Adrenal gland (tissue), 19 donors: ENCODE measurements at places on chromosomes 2 and 18. TPM values are rescaled to one million over a fixed set of nuclear protein-coding genes. Genes with fewer than 3 reads are reported as not detected.

DNA sequence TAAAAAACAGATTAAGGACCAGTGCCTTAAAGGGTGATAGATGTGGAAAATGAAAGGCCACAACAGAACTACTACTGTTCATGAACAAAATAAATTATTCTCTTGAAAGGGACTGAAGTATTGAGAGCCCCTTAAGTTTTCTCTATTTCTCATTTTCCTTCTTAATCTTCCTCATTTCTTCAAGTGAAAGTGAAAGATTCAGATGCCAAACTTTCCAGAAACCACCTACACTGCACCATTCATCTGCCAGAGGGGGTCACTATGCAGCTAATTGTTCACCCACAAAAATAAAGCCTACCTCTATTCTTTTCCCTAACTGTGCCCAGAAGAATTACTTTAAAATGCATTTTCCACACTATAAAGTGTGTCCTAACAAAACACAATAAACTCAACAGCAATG lies 140.1 kb downstream of the NR4A2 start:
- H3K4me1 ChIP-seq: no peaks in the 10 kb centered on the region
- H3K36me3 ChIP-seq: no peaks in the 10 kb centered on the region
- H3K27me3 ChIP-seq: no peaks in the 10 kb centered on the region
- no peak for DNase-seq
- H3K27ac ChIP-seq: no peak overlapping the region
- no peak overlapping the region for H3K4me3 ChIP-seq

DNA sequence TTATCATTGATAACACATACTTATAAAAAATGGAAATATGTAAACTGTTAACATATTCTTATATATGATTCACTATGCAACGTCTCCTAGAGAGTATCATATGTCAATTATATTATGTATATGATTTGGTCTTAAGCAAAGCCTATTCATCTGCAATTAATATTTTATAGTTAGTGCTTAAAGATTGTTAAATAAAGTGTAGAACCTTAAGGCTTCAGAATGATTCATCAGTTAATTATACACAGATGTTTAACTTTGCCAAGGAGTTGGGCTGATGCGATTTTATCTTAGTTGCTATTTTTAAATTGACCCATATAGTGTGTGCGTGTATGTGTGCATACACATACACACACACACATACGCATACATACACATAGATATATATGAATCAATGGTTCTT lies 323.1 kb downstream of the RBM43 start:
- DNase-seq: no peak
- no peaks in the 10 kb centered on the region for H3K36me3 ChIP-seq
- no peak overlapping the region for H3K27ac ChIP-seq
- no peak overlapping the region for H3K4me3 ChIP-seq

PTPN2 gene
- 13.1 TPM for total RNA-seq

KDSR gene
- total RNA-seq: 25.6 TPM

GRCh38 chr2:191625016-191625415 lies 52.9 kb upstream of the NABP1 start:
- H3K4me1 ChIP-seq: no peaks in the 10 kb centered on the region
- no peak overlapping the region for H3K27ac ChIP-seq
- no peaks in the 10 kb centered on the region for H3K27me3 ChIP-seq
- H3K36me3 ChIP-seq: no peaks in the 10 kb centered on the region

GRCh38 chr2:158953454-158953853 lies 15.0 kb upstream of the TANC1 start:
- H3K36me3 ChIP-seq: no peaks in the 10 kb centered on the region
- DNase-seq: no peak
- no peak overlapping the region for H3K27ac ChIP-seq
- peaks cover 12% of the 10 kb centered on the region for H3K4me1 ChIP-seq
- H3K4me3 ChIP-seq: no peak overlapping the region

UCN gene
- 7.2 TPM for total RNA-seq

- H3K4me3 ChIP-seq: no peak overlapping the region
- DNase-seq: no peak
- H3K27ac ChIP-seq: no peak overlapping the region
- peaks cover 1% of the 10 kb centered on the region for H3K4me1 ChIP-seq
- H3K36me3 ChIP-seq: no peaks in the 10 kb centered on the region
- H3K27me3 ChIP-seq: no peaks in the 10 kb centered on the region
Observed at GRCh38 chr2:30184035-30184434, 37.2 kb downstream of the YPEL5 start.
